ENCODE measurements at places on chromosomes 1 and 21.

GRCh38 chr1:155967341-155968050 is 10.9 kb downstream of the ARHGEF2 start:
- no peak for DNase-seq

DNA sequence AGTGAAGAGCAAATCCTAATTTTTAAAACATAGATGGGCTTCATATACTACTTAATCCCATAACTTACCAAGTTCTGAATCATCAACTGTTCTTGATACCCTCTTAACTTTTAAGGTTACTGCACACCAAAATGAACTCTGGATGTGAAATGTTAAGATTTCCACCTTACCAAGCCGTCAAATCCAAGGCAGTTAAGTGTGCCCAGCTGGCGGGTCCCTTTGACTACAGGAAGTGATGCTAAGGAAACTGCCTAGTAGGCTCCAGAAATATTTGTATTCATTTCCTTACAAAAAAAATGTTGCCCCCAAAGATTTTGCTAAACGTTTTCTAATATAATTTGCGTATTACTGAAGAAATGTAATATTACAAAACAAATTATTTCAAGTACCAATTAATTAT is 10.7 kb downstream of the NRIP1 start:
- no peak for DNase-seq

GRCh38 chr1:147586414-147586813 is 45.1 kb downstream of the BCL9 start:
- no peak for DNase-seq

DNA sequence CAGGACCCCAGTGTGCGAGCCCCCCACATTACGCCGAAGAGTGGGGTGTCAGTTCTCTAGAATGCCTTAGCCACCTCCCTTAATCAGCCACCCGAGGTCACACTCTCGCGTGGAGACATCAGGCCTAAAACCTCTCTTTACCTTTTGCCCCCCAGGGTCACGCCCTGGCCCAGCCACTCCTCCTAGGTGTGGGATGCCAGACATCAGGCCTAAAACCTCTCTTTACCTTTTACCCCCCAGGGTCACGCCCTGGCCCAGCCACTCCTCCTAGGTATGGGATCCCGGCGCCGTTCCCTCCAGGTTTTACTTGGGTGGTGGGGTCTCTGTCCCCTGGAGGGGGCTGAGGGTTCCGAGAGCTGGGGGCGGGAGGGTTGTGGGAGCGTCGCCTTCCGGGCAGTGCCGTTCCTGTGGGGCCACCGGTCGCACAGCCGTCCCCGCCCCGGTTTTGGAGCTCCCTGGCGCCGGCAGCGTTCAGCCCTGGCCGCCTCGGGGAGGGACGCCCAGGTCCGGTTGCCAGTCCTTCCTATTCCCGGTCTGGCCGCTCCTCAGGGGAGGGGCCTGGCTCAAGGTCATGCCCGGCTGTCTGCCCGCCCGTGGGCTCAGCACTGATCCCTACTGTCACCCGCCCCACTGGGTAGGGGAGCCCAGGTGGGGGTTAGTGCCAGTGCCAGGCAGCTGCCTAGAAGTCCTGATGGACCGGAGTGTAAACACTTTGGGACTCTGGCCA is 882 bp downstream of the VPS13D start:
- DNase-seq = no peak

Data from AG04450 (cell line).